ENCODE measurements at places on chromosomes 3 and 15.

- DNase-seq = no peak
Measured at GRCh38 chr15:36062357-36062756, 516.4 kb upstream of the DPH6 start.

GRCh38 chr15:47796830-47797229 lies 79.5 kb downstream of the SEMA6D start:
- DNase-seq = peak; percentile 15

DNA sequence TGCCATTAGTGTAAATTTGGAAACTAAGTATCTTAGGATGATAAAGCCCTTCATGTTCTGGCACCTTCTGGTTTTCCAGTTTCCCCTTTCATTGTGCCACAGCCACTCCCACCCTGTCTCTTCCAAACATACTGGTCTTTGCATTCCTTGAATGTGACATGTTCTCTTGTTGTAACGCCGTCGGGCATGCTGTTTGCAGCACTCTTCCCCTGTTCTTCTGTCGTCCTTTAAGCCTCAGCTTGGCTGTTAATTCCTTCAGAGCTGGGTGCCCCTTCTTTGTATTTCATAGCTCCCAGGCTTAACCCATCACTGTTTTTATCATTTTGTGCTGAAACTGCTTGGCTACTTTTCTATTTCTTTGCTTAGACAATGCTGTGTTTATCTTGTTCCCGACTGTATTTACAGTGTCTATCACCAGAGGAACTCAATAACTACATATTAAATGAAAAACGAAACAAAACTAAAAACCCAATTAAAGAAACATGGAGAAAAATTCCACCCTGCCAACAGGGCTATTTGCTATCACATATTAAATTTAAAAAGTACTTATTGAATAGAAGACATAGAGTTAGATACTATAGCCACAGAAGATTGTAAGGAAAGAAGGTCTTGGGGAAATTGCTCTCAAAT lies 95.4 kb upstream of the KCNAB1 start:
- DNase-seq = peak; percentile 9

DNA sequence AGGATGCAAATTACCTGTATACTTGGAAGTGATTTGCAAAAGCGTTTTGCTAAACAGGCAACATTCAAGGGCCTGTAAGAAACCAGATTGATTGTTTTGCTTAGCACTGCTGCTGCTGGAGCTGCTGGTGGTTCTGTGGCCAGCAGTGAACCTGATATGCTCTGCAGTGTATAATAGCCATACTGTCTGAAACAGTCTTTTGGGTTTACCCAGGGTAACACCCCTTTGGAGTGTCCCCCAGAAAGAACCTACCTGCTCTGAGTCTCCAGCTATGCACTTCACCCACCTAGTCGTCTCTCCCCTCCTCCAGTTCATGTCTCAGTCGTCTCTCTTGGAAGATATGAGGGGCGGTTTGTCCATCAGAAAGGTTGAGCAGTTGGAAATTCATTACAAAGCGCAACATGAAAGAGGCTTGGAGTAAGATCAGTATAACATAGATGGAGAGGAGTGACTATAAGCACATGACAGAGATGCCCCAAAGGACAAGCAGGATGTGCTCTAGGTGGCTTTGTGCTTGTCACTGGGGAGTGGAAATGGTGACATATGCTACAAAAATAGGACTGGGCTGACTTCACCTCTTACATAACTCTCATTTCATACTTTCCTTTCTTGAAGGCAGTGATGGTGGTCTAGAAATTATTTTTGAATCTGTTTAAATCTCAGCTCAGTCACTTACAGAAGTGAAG lies 3.8 kb downstream of the MKRN2 start:
- DNase-seq = no peak

- no peak for DNase-seq
Measured at GRCh38 chr15:52146776-52147175, 34.2 kb upstream of the BCL2L10 start.

DNA sequence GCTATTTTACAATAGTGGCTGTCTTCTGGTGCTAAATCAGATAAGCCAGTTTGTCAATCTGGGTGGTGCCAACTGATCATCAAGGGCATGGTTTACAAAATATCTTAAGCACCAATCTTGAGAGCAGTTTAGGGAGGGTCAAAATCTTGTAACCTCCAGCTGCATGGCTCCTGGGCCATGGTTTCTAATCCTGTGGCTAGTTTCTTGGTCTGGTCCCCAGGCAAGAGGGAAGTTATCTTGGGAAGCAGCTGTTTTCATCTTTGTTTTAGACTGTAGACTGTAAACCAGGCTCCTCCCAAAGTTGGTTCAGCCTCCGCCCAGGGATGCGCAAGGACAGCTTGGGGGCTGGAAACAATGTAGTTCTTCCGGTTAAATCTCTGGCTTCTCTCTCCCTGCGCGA lies 166.8 kb downstream of the IL1RAP start:
- no peak for DNase-seq

DNA sequence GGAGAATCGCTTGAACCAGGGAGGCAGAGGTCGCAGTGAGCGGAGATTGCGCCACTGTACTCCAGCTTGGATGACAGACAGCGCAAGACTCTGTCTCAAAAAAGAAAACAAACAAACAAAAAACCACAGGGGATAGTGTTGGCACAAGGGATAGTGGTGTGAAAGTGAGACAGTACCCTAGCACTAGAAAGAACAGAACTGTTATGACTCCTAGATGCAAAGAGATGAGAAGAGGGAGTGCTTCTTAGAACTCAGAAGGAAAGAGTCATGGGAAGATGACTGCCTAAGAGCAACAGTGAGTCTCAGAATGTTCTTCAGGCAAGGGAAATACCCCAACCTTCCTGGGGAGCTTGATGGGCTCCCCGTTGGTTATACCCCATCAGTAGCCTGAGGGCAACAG lies 17.8 kb upstream of the ZNF770 start:
- DNase-seq = no peak

DNA sequence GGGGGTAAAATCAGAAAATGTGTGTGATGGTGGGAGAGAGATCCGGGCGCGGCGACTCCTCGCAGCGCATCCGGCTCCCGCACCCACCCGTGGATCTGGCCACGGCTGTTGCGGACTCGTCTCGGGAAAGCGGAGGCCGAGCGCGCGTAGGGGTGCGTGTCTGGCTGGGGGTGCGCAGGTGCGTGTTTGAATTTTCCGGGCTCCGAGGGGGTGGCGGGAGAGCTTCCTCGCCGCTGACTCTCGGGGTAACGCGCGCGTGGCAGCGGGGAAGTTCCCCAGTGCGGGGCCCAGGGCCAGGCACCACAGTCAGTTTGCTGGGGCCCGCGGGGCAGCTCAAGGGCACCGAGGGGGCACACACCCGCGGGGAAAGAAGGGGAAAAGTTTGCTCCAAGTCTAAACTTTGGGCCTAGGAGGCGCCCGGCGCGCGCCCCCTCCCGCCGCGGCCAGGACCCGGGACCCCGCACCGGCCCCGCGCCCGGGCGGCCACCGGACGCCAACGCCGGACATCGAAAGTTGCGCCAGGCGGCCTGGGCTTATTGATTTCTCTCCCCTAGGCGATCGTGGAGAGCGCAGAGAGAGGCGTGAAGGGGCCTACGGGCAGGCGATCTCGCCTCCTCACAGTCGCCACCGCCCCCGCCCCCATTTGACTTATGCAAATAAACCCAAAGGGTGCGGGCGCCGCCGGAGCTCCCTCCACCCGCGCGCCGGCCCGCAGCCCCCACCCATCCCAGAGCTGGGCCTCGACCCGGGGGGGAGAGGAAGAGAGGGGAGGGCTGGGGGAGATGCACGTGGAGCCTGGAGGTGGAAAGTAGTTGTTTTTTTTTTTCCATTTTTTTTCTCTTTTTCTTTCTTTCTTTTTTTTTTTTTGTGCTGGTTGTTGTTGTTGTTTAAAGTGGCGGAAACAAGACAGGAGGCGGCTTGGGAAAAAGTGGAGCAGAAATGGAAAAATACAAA lies 639 bp downstream of the FOXP1 start:
- DNase-seq = peak; percentile 82

DNA sequence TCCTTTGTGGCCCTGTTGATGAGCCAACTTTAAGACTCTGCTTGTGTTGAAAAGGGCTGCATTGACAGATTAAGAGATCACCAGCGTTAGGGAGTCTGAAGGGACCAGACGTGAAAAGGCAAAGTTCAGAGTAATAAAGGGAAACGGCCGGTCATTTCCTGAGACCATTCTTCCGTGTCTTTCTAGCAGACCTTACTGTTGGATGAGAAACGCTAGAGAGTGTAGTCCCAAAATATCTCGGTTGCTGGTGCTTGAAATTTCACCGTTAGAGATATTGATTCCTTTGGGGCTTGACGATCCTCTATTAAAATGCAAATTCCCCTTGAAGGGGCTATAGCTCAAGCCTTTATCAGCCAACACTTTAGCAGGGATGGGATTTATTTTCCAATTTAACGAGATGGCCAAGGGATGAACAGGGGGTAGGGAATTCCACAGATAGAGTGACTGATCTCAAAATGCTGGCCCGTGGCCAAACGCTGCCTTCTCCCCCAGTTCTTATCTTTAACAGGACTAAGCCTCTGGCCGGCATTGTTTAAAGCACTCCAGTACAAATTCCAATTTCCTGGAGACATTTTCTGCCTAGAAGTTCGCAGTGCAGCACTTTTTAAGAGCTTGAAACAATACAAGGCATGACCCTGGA lies 250.4 kb downstream of the TJP1 start:
- no peak for DNase-seq

DNA sequence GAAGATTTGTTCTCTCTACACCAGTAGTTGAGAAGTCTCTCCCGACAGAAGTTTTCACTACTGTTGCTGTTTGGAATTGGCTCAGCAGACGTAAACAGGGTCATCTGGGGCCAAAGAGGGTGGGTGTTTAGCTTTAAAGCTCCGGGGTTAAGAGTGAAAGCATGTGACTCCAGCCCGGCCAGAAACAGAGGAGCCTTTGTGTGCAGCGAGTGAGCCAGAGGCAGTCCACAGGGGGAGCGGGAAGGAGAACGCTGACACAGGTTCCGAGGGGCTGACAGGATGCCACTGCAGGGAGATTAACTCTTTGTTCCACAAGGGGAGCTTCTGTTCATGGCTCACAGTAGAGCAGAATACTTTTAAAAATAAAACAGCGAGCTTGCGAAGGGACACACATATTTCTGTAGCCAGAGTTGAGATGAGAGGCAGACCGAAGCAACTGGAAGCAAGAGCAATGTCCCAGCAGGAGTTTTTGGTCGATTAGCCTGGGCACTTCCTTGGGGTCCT lies 26.9 kb downstream of the BMF start:
- peak; percentile 47 for DNase-seq

DNA sequence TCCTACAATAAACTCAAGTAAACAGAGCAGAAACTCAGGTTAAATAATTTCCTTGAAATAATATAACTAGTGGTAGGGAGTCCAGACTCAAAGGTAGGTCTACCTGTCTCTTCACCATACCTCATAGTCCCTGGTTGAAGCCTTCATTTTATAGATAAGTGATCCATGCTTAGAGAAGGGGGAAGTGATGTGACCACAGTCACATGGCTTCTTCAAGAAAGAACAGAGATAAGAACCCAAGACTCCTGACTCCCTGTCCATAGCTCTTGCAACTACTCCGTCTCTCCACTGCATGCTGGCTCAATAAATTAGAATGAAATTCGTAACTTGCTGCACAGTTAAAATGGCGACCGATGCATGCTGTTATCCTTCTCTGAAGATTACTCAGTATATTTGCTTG lies 11.0 kb upstream of the C15orf61 start:
- no peak for DNase-seq

DNA sequence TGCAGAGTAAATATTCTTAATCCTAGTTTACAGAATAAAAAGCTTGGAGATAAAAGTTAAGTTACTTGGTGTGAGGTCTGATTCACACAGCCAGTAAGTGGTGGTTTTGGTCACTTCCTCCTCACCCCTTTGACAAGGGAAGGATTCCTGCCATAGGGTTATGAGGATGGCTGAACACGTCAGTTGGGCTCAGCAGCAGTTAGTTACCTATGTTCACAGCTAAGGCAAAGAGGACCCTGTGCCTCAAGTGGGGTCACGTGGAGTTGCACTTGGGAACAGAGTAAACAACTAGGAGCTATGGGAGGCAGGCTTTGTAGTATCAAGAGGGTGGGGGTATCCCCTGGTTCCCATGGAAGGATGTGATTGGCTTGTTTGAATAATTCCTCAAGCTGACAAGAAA lies 232.2 kb downstream of the UBE2E2 start:
- DNase-seq = no peak

- no peak for DNase-seq
Measured at GRCh38 chr3:12278566-12278965, 10.3 kb upstream of the PPARG start.

All from fibroblast of skin of scalp (primary cell).